ENCODE measurements at places on chromosomes 11 and 22.

DNA sequence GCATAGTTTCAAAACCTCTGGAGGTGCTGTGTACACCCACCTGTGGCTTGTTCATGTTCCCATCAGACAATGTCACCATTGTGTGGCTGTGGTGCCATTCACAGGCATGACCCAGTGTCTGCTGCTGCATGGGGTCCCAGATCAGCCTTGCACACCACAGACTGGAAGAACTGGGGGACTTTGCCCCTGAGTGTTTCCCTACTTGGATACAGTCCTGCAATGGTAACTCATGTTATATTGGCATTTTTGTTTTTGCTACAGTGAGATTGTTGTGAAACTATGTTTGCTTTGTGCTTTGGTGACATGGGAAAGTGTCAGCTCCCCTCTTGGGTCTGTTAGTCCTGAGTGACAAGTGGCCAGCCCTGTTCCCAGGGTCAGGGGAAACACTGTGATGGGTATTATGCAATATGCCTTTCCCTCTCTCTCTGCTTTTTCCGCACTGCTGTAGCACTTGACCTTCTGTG lies 108.8 kb downstream of the NAV2 start:
- no peak for DNase-seq

DNA sequence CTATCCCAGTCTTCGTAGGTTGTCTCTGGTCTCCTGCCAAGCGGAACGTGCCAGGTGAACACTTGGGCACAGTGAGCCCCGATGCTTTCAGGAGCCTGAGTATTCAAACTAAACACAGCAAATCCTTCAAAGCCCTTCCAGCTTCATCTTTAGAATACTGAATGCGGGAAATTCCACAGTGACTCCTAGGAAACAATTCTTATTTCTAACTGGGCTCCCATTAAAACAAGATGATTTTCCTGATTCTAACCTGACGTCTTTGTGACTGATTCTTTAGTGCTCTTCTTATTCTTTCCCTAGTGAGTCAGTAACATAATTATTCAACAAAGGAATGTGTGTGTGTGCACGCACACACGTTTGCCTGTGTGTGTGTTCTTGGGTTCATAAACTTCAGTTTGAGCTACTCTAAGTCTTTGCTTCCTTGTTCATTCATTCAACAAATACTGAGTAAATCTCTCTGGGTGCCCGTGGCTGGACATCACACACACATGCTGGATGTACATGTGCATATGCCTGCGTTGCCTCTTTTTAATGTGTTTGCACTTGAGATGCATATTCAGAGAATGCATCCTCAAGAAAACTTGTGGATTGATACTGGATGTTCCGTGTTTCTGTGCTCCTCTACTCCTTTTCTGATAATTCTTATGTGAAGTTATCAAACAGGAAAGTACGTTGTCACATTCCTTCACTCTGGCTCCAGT lies 134.5 kb downstream of the WNT7B start:
- DNase-seq: no peak

DNA sequence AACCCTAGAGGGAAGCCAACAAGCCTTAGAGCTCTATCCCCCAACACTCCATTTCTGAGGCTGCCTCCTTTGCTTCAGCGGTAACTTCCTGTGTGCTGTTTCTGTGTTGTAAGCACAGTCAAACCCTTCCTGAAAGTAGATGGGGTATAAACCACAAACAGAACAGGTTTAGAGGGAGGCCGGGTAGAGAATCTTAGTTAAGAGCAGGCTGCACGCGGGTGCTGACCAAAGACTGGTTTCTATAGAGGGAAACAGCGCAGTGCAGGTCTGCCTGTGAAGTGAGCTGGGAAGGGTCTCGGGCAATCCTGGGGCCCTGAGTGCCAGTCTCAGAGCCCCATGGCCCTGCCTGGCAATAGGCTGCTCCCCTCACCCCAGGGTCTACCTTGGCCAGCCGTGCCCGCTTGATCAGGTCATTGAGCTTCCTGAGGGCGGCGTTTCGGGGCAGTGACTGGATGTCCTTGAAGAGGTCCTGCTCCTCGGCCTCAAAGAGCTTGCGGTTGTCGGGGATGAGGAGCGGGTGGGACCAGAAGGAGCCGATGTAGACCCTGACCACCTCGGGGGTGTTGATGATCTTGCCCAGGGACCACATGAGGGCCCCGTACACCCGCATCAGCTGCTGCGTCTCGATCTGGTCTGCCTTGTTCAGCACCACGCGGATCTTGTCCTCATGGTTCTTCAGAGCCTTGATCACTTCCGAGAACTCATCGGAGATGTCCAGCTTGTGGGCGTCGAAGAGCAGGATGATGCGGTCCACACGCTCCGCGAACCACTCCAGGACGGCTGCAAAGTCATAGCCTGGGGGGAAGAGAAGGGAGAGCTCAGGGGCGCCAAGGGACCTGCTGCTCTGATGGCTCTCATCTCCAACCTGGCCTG lies 15.3 kb upstream of the CDC42BPG start:
- peak; percentile 85 for DNase-seq

- DNase-seq: no peak
These were observed 4.0 kb downstream of the OR52K2 start for GRCh38 chr11:4453118-4453517.

GRCh38 chr11:116742104-116742503 lies 30.7 kb downstream of the BUD13 start:
- DNase-seq: no peak

DNA sequence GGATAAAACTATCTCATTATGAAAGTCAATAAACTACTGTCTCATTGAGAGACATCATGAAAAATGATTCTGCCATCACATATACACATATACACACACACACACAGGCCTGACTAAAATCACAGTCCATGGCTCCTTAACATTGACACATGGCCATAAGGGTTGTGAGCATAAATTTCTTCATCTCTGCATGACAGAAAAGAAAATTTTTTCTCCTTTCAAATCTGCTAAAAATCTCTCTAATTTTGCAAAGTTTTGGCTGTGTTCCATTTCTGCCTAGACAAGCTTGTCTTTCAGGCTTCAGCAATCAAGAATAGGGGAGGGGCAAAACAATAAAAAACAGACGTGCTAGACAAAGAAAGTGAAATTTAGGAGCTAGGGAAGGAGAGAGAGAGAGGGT lies 324.5 kb downstream of the LRRC4C start:
- DNase-seq: no peak

- DNase-seq: no peak
These were observed 155.4 kb upstream of the PDGFD start for GRCh38 chr11:104319396-104319795.
